Activated naive CD4-positive, alpha-beta T cell treated with anti-CD3 and anti-CD28 coated beads for 36 hours (primary cell): ENCODE measurements at places on chromosomes 12 and 14. TPM values are rescaled to one million over a fixed set of nuclear protein-coding genes. Genes with fewer than 3 reads are reported as not detected.
A peak's percentile ranks its signal among the peaks of the same experiment; 100 is the strongest.

GRCh38 chr14:51131516-51131915 lies 36.6 kb upstream of the TRIM9 start:
- no peak for DNase-seq
- no peaks in the 10 kb centered on the region for H3K36me3 ChIP-seq
- H3K4me1 ChIP-seq = no peaks in the 10 kb centered on the region
- H3K4me3 ChIP-seq = no peak overlapping the region
- no peak overlapping the region for H3K27ac ChIP-seq
- H3K27me3 ChIP-seq = peaks cover 15% of the 10 kb centered on the region

GRCh38 chr12:14803011-14803829 lies at the start of the genes C12orf60 and WBP11:
TSS of gene C12orf60 (plus strand) at chr12:14803670. CDS start at chr12:14822936, 19,266 bp downstream.
TSS of gene WBP11 (minus strand) at chr12:14803478. CDS start at chr12:14801383, 2,095 bp downstream.
- no peak within 1 kb of the TSS for H3K27ac ChIP-seq
- DNase-seq = peak; percentile 94
- no peaks in the 10 kb centered on the region for H3K27me3 ChIP-seq
- peaks cover 34% of the 10 kb centered on the region for H3K4me1 ChIP-seq
- H3K4me3 ChIP-seq = no peak within 1 kb of the TSS
- H3K36me3 ChIP-seq = peaks cover 14% of the 10 kb centered on the region

- no peak overlapping the region for H3K27ac ChIP-seq
- no peak for DNase-seq
- H3K36me3 ChIP-seq = no peaks in the 10 kb centered on the region
- H3K27me3 ChIP-seq = peaks cover 2% of the 10 kb centered on the region
Observed at GRCh38 chr12:30286345-30286926, 409.2 kb downstream of the IPO8 start.

- H3K4me1 ChIP-seq = peaks cover 7% of the 10 kb centered on the region
- no peaks in the 10 kb centered on the region for H3K36me3 ChIP-seq
- H3K4me3 ChIP-seq = no peak overlapping the region
Observed at GRCh38 chr12:110199339-110200123, 75.4 kb downstream of the IFT81 start.

DNA sequence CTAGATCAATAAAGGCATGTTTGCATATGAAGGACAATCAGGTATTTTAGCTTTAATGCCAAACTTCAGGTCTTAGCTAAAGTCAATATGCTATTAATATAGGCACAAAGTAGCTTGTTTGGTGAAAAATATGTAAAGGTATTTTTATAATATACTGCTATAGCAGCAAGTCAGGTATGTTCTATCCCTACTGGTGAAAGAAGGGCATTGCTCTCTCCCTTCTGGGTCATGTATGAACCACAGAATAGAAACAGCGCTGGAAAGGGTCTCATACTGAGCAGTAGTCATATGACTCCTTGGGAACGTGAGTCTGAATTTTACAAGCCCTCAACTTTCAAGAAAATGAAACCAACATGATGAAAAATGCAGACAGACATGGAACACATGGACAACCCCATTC lies 314.6 kb downstream of the GRIN2B start:
- no peak overlapping the region for H3K27ac ChIP-seq
- H3K27me3 ChIP-seq = peaks cover 7% of the 10 kb centered on the region
- DNase-seq = no peak
- H3K4me1 ChIP-seq = no peaks in the 10 kb centered on the region
- H3K36me3 ChIP-seq = no peaks in the 10 kb centered on the region

- peaks cover 5% of the 10 kb centered on the region for H3K36me3 ChIP-seq
- peak overlapping the region; percentile 41 for H3K4me3 ChIP-seq
- peaks cover 53% of the 10 kb centered on the region for H3K4me1 ChIP-seq
- DNase-seq = peak; percentile 55
Observed at GRCh38 chr12:46387670-46388069, 15.1 kb upstream of the SLC38A2 start.

DNA sequence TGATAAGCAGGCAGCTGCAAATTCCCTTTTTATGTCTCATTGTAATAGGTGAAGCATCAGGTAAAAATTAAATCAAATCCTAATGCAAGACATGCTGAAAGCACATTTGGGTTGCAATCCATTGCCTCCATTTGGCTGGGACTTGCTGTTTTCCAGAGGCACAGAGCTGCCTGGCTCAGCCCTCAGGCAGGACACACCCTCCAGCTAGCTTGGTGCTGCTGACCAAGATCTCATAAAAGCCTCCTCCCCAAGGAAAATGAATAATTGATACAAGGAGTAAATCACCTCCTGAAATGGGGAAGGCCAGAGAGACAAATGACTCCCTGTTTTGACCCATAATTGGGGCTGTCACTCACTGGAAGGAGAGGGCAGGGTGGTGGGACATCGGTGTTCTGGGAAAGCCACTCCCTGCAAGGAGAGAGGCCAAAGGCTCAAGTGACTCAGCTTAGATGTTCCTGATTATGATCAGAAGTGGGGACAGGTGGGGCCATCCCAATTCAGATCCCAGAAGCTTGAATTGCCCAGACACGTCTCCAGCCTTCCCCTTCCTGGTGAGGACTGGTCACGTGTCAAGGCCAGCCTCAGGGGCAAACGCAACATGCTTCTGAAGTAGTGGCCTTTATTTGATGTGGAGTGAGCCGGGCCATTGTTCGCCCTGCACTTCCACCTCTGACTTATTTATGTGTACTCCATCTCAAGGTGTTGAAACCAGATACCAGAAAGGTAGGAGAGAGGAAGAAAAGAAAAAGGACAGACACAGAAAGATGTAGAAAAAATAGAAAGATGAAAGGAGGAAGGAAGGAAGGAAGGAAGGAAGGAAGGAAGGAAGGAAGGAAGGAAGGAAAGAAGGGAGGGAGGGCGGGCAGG lies 773.7 kb downstream of the BCL11B start:
- no peak overlapping the region for H3K27ac ChIP-seq
- H3K27me3 ChIP-seq = no peaks in the 10 kb centered on the region
- peaks cover 29% of the 10 kb centered on the region for H3K4me1 ChIP-seq

DNA sequence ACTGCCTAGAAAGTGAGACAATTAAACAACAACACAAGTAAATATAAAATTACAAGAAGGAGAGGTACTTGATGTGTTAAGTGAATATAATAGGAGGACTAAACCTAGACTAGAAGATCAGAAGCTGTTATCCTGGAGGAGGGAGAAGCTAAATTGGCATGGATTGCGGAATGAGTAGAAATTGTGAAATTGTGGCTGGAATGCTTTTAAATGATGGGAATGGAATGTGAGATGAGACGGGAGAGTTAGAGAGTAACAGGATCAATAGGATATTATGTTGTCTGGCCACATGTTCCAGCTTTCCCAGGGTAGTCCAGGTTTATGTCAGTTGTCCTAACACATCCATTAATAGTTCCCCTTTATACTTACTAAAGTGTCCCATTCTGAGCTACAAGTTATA lies 44.0 kb upstream of the CPNE8 start:
- no peaks in the 10 kb centered on the region for H3K27me3 ChIP-seq
- H3K4me1 ChIP-seq = no peaks in the 10 kb centered on the region
- no peak for DNase-seq

DNA sequence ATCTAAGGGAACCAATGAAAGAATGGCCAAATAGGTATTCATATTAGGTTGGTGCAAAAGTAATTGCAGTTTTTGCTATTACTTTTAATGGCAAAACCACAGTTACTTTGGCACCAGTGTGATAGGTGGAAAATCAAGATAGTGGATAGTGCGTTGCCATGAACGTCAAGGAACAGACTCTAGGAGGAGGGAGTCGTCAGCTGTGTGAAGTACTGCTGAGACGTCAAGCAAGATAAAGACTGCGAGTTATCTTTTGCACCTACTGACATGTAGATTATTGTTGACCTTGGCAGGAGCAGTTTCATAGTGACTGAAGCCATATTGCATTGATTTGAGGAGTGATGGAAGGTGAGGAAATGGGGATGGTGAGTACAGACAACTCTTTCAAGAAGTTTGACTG lies 8.3 kb downstream of the YLPM1 start:
- H3K27me3 ChIP-seq = no peaks in the 10 kb centered on the region
- DNase-seq = no peak
- no peak overlapping the region for H3K4me3 ChIP-seq
- H3K4me1 ChIP-seq = peaks cover 53% of the 10 kb centered on the region
- peaks cover 24% of the 10 kb centered on the region for H3K36me3 ChIP-seq

GRCh38 chr12:52149182-52149641 lies 42.6 kb downstream of the KRT80 start:
- peaks cover 4% of the 10 kb centered on the region for H3K4me1 ChIP-seq
- no peaks in the 10 kb centered on the region for H3K27me3 ChIP-seq
- no peaks in the 10 kb centered on the region for H3K36me3 ChIP-seq
- H3K27ac ChIP-seq = no peak overlapping the region
- DNase-seq = no peak

DNA sequence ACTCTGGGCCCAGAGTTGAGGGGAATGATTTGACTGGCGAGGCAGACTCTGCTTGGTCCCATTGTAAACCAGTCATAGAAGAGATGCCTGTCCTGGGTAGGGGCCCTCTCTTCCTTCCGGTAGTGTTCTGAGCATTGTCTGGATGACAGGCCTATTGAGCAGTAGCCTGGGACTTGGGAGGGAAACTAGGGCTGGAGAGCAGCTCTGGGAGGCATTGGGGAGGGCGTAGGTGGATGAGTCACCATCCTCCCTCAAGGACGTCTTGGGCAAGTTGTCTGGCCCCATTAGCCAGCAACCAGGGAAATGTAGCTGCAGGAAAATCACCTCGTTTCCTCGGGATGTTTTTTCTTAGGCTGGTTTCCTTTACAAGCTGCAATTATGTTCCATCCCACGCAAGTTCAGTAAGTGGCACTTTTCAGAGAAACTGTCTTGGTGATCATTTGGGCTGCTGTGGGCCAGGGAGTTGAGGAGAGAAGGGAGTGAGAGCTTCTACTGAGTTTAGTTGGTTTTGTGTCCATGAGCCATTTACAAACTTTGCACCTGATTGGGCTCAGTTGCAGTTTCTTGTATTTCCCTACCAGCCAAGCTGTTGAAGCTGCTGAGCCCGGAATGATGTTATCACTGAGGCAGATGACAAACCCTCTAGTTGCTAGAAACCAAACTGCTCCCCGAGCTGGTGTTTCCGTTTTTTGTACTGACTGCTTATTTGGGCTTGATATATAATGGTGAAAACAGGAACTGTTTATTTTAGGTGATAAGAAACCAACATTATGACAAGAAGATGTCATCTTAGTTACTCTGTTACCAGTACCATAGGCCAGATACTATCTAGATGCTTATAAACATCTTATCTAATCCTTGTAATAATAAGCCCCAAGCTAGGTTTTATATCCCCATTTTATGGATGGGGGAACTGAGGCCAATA lies 147.6 kb downstream of the CHST11 start:
- no peaks in the 10 kb centered on the region for H3K36me3 ChIP-seq
- DNase-seq = peak; percentile 60
- no peak overlapping the region for H3K4me3 ChIP-seq
- H3K27ac ChIP-seq = peak overlapping the region; percentile 58

GRCh38 chr14:103087343-103087835 lies 3.4 kb downstream of the LBHD2 start:
- peaks cover 7% of the 10 kb centered on the region for H3K27me3 ChIP-seq
- H3K27ac ChIP-seq = no peak overlapping the region
- H3K4me3 ChIP-seq = no peak overlapping the region
- no peak for DNase-seq
- no peaks in the 10 kb centered on the region for H3K36me3 ChIP-seq

GRCh38 chr12:119334430-119335170 lies at the start of gene CCDC60:
TSS of gene CCDC60 (plus strand) at chr12:119334729. CDS start at chr12:119335177, 448 bp downstream.
- no peak for DNase-seq
- H3K36me3 ChIP-seq = no peaks in the 10 kb centered on the region
- H3K4me1 ChIP-seq = no peaks in the 10 kb centered on the region
- no peak within 1 kb of the TSS for H3K27ac ChIP-seq
- H3K4me3 ChIP-seq = no peak within 1 kb of the TSS

DNA sequence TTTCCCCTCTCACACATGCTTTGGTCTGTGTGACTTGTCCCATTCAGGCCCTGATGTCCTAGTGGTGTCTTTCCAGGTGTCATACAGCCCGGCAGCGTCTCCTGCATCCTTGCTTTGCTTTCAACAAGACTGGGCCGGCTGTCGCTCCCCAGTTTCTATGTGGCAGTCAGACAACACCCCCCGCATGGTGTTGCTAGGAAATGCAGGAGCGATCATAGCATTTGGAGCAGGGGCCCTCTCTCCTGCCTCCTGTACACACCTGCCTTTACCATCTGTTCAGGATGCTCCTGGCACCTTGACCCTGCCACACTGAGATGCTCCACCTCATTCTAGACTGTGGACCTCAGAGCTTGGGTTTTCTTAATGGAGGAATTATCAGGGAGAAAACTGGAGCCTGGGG lies 29.5 kb downstream of the CACNA1C start:
- no peaks in the 10 kb centered on the region for H3K4me1 ChIP-seq
- no peak overlapping the region for H3K4me3 ChIP-seq
- no peaks in the 10 kb centered on the region for H3K27me3 ChIP-seq
- H3K36me3 ChIP-seq = no peaks in the 10 kb centered on the region
- no peak overlapping the region for H3K27ac ChIP-seq
- DNase-seq = no peak

DNA sequence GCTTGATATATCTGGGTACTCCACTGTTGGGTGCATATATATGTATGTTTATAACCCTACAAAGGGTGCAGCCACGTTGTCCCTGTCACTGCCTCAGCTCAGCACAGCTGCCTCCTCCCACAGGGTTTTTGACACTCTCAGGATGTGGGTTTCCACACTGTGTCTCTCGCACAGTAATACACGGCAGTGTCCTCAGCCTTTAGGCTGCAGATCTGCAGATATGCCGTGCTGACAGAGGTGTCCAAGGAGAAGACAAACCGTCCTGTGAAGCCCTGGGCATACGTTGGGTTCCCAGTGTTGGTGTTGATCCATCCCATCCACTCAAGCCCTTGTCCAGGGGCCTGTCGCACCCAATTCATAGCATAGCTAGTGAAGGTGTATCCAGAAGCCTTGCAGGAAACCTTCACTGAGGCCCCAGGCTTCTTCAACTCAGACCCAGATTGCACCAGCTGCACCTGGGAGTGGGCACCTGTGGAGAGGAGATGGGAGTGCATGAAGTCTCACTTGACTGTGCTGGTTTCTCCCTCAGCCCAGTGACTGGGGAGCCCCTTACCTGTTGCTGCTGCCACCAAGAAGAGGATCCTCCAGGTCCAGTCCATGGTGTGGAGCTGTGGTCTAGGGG lies 498.7 kb downstream of the TMEM121 start:
- peaks cover 48% of the 10 kb centered on the region for H3K4me1 ChIP-seq
- H3K36me3 ChIP-seq = peaks cover 13% of the 10 kb centered on the region
- DNase-seq = peak; percentile 49
- no peak overlapping the region for H3K27ac ChIP-seq
- no peak overlapping the region for H3K4me3 ChIP-seq
- no peaks in the 10 kb centered on the region for H3K27me3 ChIP-seq

The KRT6C gene
- total RNA-seq = not detected

The KRT83 gene
- not detected for total RNA-seq

The TPPP2 gene
- not detected for total RNA-seq

The GPR162 gene
- total RNA-seq = not detected

The CHST11 gene
- total RNA-seq = 39.3 TPM

The SYT1 gene
- total RNA-seq = not detected

The MEG3 gene
- total RNA-seq = not detected

The SLC7A8 gene
- 0.79 TPM for total RNA-seq
